Right lobe of liver (tissue), 6 donors: ENCODE measurements at places on chromosomes 7 and 10. TPM values are rescaled to one million over a fixed set of nuclear protein-coding genes. Genes with fewer than 3 reads are reported as not detected.

DNA sequence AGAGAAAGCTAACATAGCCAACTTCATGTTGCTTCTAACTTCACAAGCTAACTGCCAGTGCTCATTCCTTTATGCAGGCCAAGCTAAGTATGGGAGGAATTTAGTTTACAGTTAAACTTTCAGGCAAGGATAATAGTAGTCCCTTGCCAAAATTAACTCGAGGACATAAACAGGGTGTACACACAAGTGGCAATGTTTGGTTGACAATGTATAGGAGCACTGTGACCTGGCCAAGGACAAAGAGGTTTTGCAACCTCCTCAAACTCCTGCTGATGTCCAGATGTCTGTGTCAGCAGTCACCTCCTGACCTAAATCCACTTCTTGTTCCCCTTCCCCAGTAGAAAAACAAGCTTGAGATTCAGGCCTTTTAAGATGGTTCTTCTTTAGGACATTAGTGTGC, 494.6 kb upstream of the KLF6 start:
- no peak for DNase-seq

- DNase-seq: peak; percentile 19
Observed at GRCh38 chr10:116000151-116000842, 272.7 kb downstream of the GFRA1 start.

GRCh38 chr7:4204513-4205165, 477.5 kb upstream of the FOXK1 start:
- DNase-seq: no peak

GRCh38 chr10:22293747-22294404, 22.3 kb upstream of the COMMD3 start:
- DNase-seq: no peak

HTR5A gene
- not detected for total RNA-seq

HYAL4 gene
- total RNA-seq: not detected
